ENCODE measurements at places on chromosomes 3 and 15.
A peak's percentile ranks its signal among the peaks of the same experiment; 100 is the strongest.

DNA sequence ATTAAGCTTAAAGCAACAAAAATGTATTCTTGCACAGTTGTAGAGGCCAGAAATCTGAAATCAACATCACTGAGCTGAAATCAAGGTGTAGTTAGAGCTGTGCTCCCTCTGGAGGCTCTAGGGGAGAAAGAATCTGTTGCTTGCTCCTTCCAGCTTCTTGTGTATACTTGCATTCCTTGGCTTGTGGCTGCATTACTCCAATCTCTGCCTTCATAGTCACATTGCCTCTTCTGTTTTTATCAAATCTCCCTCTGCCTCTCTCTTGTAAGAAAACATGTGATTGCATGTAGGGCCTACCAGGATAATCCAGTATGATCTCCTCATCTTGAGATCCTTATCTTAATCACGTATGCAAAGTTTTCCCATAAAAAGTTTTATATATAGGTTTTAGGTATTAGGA, 487.9 kb upstream of the SGO1 start:
- no peak for DNase-seq

- no peak for DNase-seq
Observed at GRCh38 chr3:29153811-29154210, 127.1 kb upstream of the RBMS3 start.

DNA sequence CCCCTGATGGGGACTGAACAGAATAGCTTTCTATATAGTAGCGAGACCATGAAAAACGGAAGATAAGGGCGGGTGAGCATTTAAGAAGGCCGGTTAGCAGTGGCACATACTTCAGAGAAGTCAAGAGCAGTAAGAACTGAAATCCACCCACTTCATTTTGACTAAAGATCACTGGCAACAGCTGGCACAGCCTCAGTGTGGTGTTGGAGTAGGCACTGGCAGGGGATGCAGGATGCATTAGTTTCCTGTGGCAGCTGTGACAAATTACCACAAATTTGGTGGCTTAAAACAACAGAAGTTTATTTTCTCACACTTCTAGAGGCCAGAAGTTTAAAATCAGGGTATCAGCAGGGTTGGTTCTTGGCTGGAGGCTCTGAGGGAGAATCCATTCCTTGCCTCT, 176.5 kb downstream of the ADAMTSL3 start:
- DNase-seq = no peak

- no peak for DNase-seq
Observed at GRCh38 chr15:80395616-80396015, 8.6 kb upstream of the ARNT2 start.

DNA sequence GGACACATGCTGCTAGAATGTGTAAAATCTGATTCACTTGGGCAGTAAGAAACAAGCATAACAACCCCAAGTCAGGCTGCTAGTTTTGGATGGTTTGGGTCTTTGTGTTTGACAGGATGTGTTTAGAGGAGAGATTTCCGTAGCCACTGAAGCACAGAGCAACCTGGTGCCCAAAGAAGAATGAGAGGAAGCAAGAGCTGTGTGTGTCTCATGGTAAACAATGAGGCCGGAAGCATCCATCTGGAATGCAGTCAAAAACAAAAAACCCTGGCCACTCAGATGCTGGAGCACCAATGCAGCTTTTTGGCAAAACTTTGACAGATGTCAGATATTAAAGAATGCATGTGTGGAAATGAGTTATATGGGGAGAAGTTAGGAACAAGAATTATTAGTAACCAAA, 39.4 kb upstream of the SNRK start:
- no peak for DNase-seq

DNA sequence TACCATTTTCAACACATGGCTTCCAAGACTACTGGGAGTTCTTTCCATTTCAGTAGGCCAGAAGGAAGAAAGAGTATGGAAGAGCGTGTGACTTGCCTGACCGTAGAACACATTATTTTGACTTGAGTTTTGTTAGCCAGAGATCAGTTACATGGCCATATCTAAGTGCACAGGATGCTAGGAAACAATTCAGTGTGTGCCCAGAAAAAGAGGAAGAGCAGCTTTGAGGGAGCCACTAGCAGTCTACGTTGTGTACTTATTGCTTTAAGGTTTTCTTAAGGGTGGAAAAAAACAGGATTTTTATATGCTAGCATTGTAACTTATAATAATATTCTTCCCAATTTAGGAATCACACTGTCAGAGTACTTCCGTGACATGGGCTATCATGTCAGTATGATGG, 44.1 kb upstream of the GRAMD1C start:
- DNase-seq = no peak

DNA sequence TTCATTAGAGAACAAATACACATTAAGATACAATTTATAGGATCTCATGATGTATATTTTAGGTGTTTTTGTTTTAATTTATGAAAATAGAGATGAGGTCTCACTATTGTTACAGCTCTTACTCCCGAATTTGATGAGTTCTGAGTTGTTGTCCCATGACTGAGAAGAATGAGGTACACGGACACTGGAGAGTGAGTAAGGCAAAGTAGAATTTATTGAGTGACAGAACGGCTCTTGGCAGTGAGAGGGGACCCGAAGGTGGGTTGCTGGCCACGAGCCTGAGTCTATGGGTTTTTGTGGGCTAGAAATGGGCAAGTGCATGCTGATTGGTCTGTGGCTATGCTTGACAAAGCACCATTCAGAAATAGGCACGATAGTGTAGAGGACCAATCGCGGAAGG, 3.1 kb upstream of the RNF168 start:
- no peak for DNase-seq

GRCh38 chr15:99618941-99619411, 53.2 kb downstream of the MEF2A start:
- DNase-seq = no peak

GRCh38 chr3:172157564-172158258, 118.3 kb downstream of the FNDC3B start:
- DNase-seq = no peak

DNA sequence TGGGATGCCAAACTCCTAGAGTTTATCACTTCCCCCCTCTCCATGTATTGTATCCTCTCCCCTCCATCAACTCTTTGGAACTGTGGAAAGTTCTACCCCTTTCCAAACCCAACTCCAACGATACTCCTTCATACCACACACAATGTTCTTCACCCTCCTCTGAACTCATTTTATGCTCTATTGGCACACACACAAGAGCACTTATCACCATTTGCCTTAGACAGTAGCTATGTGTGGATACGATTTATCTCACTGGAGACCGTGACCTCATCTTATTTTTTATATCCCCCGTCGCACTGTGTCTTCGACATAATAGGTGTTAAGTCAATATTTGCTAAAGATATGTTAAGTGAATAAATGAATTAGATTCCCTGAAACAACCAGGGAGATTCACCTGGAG, 316.5 kb upstream of the PROK2 start:
- DNase-seq = no peak

DNA sequence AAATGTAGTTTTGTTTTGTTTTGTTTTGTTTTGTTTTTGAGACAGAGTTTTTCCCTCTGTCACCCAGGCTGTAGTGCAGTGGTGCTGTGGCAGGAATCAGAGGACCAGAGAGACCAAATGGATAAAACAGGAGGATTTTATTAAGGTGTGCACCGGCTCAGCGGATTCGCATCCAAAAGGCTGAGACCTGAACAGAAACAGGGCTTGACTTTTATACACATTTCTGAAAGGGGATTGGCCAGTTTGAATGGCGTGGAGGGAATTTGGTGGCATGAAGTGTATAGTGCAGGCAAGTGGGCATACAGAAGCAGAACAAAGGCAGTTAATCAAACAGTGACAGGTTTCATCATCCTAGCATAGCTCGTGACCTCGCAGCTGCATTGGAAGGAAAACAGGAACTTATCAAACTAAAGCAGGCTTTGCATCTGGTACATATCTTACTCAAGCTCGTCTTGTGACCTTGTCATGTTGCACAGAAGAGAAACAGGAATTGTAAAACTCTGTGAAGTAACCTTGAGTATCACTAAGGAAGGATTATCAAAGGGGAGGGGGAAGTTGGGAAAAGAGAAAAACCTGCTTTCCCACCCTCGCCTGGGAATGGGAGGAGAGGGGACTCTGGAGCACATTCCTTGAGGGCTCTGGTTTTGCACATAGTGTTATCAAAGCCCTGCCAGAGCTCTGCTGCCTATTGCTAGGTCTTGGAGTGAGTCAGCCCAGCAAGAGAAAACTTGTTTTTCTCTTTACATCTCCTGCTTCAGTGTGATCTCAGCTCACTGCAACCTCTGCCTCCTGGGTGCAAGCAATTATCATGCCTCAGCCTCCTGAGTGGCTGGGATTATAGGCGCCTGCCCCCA, 38.5 kb downstream of the C3orf62 start:
- no peak for DNase-seq

GRCh38 chr15:40310001-40310959, 2.5 kb upstream of the PLCB2 start:
- peak; percentile 52 for DNase-seq

GRCh38 chr15:49075881-49076280, 29.6 kb upstream of the SECISBP2L start:
- DNase-seq = no peak

GRCh38 chr15:33636958-33637357, 326.2 kb downstream of the RYR3 start:
- no peak for DNase-seq

- no peak for DNase-seq
Observed at GRCh38 chr3:156581033-156581432, 26.1 kb upstream of the SSR3 start.

DNA sequence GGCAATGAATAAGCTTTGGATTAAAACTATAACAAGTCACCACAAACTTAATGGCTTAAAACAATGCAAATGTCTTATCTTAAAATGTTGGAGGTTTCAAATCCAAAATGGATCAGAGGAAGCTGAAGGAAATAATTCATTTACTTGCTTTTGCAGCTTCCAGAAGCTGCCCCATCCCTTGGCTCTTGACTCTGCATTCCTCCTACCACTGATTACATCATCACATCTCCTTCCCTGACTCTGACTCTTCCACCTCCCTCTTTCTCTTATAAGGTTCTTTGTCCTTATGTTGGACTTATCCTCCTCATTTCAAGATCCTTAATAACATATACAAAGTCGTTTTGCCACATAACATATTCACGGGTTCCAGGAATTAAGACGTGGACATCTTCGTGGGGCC, 982.8 kb upstream of the ROBO1 start:
- DNase-seq = no peak

GRCh38 chr3:52004163-52004787, 8.6 kb upstream of the RPL29 start:
- DNase-seq = no peak

DNA sequence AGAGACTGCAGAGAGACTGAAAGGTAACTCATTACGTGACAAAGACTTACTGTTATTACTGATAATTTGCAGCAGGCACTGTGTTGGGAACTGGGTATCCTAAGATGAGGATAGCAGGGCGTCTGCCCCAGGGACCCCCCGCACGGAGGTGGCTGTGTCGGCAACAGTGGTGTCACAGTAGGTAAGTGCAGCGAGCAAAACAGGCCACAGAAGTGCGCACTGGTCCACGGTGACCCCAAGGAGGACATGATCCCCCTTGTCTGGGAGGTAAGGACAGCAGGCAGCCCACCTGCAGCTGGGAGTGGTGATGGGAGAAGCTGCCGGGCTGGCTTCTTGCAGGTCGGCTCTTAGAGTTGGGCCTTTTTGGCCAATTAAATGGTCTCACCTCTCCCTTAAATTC, 82.9 kb downstream of the FAM43A start:
- DNase-seq = no peak

DNA sequence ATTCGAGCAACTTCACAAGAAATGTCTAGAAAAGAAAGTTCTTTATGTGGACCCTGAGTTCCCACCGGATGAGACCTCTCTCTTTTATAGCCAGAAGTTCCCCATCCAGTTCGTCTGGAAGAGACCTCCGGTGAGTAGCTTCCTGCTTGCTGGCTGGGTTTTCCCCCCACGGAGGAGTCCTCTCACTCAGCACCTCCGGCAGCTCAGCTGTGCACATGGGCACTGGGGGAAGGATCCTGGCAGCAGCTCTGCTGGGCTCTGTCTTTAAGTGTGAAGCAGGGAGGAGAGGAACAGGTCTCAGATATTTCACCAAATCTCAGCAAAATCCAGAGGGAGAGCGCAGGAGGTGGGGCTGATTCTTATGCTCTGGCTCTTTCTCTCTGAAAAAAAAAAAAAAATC, 684 bp downstream of the CAPN3 start:
- no peak for DNase-seq

GRCh38 chr15:78365917-78366316, 25.8 kb downstream of the CRABP1 start:
- no peak for DNase-seq

GRCh38 chr3:8450618-8451017, 51.0 kb upstream of the LMCD1 start:
- no peak for DNase-seq

DNA sequence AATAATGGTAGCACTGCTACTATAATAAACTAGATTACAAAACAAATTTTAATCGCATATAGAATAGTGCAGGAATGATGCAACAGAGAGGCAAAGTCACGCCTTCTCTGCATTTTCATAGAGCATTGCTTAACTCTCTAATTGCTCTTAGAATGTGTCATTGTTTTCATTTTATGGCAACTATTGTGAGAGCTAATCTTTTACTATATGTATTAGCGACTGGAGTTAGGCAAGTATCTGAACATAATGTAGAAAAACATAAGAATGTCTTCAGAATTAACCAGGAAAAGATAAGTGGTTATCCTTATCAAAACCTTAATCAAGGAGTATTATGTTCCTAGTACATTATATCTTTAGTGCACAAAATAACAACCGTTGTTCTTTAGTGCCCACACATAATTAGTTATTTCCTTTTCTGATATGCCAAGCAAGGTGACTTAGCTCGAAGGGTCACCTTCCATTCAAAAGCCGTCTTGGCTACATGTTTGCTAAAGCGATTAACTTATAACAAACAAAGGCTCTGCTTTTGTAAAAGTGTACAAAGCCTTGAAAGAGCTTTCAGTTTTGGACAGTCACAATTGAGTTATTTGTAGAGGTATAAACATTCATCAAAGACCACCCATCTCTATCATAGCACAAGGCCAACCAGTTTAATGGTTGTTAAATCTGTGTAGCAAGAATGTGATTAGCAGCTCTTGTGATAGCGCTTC, 1328.9 kb downstream of the ROBO2 start:
- DNase-seq = no peak

- peak; percentile 36 for DNase-seq
Observed at GRCh38 chr3:127629467-127630403, 750 bp downstream of the PODXL2 start.

DNA sequence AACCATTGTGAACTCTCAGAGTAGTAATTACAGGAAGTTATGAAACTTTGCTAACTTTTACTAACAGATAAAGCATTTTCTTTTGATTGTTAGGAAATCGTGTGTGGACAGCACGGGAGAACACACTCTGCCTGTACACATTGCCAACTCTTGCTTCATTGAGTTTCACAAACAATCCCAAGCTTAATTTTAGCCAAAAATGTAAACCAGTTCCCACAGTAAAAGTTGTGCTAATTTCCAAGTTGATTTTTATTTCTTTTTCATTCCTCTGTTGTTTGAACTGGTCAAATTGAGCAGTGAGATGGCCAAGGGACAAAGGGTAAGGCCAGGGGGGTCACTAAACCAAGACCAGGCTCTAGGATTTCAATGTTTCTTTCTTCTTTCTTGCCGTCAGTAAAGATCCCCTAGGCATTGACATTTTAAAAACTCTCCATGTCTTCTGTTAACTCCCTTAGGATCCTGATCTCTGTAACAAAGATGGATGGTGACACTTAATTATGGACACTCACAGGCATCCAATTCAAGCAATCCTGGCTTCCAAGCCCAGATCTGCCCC, 414.9 kb downstream of the RBMS3 start:
- no peak for DNase-seq

- DNase-seq = no peak
Observed at GRCh38 chr15:38847666-38848065, 283.1 kb upstream of the RASGRP1 start.

GRCh38 chr15:85558848-85559247, 178.4 kb downstream of the AKAP13 start:
- no peak for DNase-seq
